ENCODE measurements at places on chromosomes 7 and 10.

GRCh38 chr7:75575488-75576121 is 83.5 kb downstream of the SPDYE5 start:
- no peak for DNase-seq

DNA sequence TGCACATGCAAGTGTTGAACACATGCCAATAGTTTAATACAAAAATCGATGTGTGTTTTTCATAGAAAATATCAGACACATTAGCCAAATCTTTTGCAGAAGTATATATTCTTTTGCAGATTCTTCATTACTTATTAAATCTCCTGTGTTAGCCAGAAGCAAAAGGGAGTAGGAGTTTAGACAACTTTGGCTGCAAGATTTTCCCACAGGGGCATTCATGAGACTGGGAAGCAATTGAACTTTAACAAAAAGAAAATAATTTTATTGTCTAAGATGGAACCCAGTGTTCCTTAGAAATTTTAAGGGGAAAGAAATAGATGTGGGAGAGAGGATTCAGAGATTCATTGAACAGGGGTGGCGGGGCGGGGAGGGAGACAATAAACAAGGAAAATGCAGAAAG is 1336.0 kb downstream of the GATA3 start:
- no peak for DNase-seq

- no peak for DNase-seq
Observed at GRCh38 chr10:44125879-44126278, 259.0 kb downstream of the CXCL12 start.

DNA sequence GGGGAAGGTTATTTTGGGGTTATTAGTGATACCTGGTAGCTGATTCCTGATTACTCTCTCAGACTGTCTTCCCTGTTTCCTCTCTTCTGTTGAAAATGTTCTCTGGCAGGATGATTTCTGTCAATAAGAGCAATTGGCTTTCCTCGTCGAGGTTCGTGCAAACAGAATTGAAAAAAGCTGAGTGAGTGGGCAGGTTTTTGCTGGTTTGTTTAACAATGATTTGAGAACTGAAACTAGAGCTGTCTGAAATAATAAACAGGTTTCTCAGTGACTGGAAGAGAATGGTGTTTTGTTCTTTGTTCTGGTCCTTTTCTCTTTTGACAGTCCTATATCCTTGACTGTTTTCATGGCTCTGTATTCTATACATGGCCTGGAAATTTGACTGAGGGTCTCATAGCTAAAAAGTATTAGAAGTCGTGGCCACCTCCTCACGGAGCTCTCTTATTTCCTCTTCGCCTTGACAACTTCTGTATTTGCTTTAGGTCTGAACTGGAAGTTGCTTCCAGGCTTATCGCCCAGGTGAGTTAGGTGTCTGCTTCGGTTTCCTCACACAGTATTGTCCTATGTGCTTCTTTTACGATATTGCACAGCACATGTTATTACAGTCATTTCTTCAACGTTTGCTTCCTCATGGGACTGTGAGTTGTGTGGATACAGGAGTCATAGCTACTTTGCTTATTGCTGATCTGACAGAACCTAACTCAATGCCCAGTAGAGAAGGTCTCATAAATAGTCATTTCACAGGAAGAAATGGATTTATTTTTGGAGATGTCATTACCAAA is 403.6 kb downstream of the NRG3 start:
- DNase-seq = no peak

DNA sequence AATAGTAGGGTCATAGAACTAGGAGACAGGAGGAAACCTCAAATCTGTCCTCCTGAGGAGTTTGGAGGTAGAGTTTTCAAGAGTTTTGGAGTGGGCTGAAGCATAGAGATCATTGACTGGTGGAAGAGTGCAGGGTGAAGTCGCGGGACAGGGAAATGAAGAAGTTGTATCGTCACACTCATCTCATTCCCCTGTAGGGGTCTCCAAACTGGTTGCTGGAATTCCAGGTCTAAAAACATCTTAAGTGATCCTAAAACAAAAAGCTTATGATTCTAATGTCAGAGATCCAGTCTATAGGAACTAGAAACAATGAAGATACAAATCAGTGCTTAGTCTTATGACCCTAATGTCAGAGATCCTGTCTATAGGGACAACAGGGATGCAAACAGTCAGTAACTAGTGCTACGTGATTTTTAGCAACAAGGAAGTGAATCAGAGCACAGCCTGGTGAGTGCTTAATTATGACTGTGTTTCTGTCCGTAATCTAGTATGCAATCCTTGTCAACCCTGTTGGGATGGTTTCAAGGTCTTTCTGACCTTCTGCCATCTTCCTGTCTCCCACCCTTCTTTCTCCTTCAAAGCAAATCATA is 139.4 kb downstream of the SKIDA1 start:
- no peak for DNase-seq

GRCh38 chr7:70595370-70595754 is 536.6 kb upstream of the GALNT17 start:
- DNase-seq = no peak

DNA sequence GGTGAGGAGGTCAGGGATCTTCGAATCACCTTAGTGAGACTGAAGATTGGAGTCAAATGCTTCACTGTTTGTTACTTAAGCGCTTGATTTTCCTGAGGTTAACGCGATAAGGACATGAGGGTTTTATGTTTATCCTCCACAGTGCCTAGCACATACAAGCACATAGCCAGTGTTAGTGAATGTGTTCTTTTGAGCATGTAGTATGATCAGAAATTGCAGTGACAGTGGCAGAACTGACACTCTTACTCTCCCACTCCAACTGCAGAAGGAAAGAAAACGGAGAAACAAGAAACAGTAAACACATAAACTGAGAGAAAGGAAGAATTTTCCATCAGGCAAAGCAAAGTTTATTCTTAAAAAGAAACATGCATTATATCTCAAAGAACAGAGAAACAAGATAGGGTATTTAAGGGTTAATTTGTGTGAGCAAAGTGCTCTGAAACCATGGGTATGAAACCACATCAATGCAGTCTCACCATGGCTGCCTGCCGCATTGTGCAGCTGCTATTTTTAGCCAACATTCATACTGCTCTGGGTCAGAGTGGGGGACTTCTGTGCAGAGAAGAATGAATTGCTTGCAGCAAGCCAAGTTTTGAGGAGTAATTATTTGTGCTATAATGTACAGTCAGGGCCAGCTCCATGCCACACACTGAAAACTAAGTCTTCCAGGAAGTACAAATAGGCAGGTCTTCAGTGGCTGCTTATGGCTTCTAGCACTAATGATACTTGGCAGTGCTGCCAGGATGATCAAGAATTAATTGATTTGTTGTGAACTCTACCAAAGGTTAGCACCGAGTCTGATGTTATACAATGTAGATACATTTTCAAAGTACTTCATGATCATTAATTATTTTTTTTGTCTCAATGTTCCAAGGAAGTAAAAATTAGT is 152.0 kb downstream of the MACC1 start:
- no peak for DNase-seq

- no peak for DNase-seq
Observed at GRCh38 chr10:21824409-21824808, 179.1 kb downstream of the DNAJC1 start.

DNA sequence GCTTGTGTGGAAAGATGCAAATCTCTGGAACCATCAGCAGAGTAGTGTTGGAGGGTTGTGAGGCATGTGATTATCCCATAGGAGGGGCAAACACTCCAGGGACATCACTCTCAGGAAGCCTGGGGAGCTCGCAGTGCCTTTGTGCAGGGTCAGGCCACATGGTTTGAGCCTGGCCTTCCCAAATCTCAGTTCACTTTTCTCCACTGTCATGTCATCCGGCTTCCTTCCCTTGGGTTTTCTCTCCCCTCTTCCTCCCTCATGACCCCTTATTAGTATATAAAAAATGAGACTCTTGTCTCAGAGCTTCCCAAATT is 20.4 kb downstream of the TSPAN14 start:
- DNase-seq = no peak

DNA sequence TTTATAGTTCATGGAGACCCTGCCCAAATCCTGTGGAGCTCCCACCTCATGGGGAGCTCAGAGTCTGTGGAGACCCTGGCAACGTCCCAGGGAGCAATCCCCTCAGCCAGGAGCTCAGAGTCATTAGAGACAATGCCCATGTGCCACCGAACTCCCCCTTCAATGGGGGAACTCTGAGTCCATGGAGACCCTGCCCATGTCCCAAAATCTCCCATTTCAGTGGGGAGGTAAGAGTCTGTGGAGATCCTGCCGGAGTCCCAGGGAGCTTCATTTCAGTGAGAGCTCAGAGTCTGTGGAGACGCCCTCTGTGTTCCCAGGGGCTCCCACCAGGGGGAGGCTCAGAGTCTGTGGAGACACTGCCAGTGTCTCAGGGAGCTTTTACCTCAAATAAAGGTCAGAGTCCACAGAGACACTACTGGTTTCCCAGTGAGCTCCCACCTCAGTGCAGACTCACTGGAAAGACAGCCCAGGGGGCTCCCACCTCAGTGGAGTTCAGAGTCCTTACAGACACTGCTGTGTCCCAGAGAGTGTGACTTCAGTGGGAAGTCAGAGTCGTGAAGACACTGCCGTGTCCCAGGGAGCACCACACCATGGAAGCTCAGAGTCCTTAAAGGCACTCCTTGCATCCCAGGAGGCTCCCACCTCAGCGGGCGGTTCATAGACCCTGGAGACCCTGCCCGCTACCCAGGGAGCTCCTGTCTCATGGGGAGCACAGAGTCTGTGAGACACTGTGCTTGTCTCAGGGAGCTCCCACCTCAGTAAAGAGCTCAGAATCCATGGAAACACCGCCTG is 5.0 kb downstream of the MYO1G start:
- DNase-seq = peak; percentile 64

- DNase-seq = no peak
Observed at GRCh38 chr7:77370606-77371005, 45.5 kb downstream of the GSAP start.

GRCh38 chr10:61042533-61042932 is 98.5 kb upstream of the RHOBTB1 start:
- no peak for DNase-seq

DNA sequence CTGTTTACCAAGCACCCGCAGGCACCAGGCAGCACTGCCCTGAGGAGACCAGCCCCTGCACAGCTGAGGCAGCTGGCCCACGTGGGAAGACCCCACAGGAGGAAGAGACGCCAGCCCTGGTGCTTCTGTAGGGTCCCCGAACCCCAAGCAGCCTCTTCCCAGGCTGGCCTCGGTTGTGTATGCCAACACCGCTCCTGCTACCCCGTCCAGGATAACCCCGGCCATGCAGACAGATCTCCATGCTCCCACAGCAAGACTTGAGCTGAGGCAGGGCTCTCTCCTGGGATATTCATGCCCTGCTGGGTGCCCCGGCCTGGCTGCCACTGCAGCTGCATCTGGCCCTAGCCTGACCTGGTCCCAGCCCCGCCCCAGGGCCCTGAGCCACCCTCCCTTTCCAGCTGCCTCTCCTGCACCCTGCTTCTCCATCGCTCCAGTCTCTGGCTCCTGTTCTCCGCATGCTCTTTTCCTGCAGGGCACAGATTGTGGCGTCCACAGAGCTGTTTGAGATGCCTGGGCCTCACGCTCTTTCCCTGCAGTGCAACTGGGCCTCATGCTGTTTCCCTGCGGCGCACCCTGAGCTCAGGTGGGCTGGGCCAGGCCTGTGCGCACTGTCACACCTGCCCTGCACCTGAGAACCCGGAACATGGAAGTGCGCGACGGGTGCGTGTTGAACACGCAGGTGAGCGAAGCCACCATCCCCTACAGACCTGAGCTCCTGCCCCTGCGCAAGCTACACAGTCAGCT is 236.2 kb downstream of the ELFN1 start:
- DNase-seq = no peak

- no peak for DNase-seq
Observed at GRCh38 chr7:123864436-123864835, 19.5 kb downstream of the HYAL4 start.

DNA sequence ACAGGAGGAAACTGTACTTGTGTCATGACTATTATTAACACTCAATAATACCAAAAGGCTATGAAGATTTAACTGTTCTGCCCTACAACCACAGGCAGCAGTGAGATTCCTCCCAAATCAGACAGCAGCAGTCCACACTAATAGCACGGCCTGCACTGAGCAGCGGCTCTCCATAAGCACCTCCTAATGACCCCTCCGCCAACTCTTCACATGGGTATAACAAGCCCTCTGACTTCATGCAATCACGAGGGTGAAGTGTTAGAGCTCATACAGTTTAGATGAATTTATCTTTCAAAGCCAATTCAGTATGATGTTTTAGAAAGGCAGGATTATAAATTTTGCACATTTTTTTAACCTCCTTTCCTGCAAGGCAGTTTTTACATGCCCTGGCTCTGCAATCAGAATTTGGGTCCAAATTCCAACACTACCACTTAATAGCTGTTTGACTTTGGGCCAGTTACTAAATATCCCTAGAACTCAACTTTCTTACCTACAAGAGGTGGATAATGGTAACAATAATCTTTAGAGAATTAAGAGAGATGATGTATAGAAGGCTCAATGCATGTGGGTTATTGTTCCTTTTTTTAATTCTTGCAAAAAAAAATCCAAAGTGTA is 617.1 kb downstream of the KCNMA1 start:
- no peak for DNase-seq

- DNase-seq = no peak
Observed at GRCh38 chr10:22856444-22857074, 71.3 kb upstream of the ARMC3 start.

- DNase-seq = no peak
Observed at GRCh38 chr7:156903232-156903909, 10.4 kb upstream of the LMBR1 start.

Data from stimulated activated CD4-positive, alpha-beta T cell treated with anti-CD3 and anti-CD28 coated beads, Interleukin-2, amount 100 ng/mL, for 24 hours (primary cell).